Cardiac fibroblast (primary cell): ENCODE measurements at places on chromosomes 13 and 19.

DNA sequence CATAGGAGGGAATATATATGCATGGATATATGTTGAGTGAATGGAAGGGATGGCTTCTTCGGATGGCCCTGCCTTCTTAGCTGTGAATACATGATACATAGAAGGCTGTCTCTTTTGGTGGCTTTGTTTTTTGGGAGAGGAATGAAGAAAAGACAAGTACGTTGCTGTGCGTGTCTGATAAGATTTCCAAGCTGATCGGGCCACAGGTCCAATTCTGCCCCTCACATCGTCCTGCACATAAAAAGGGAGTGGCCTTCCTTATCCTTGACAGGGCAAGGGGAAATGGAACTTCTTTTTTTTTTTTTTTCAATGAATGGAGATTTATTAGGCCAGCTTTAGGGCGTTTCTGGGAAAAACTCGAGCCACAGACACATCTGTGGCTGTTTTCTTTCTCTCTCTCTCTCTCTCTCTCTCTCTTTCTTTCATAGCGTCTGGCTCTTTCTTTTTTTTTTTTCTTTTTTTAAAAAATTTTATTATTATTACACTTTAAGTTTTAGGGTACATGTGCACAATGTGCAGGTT, 103.8 kb upstream of the SPATA13 start:
- no peak for DNase-seq

GRCh38 chr19:50992666-50993035, 8.8 kb downstream of the KLK8 start:
- DNase-seq: no peak

DNA sequence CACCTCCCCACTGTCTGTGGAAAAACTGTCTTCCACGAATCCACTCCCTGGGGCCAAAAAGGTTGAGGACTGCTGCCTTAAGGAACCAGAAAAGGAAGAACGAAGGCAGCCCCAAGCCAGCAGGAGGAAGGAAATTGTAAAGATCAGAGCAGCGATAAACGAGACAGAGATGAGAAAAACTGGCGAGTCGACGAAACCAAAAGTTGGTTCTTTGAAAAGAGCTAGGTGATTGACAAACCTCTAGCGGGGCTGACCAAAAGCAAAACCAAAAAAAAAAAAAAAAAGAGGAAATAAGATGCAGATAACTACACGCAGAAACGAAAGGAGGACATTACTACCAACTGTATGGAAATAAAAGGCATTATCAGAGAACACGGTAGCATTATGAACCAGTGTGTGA, 76.9 kb downstream of the GADD45B start:
- peak; percentile 27 for DNase-seq

DNA sequence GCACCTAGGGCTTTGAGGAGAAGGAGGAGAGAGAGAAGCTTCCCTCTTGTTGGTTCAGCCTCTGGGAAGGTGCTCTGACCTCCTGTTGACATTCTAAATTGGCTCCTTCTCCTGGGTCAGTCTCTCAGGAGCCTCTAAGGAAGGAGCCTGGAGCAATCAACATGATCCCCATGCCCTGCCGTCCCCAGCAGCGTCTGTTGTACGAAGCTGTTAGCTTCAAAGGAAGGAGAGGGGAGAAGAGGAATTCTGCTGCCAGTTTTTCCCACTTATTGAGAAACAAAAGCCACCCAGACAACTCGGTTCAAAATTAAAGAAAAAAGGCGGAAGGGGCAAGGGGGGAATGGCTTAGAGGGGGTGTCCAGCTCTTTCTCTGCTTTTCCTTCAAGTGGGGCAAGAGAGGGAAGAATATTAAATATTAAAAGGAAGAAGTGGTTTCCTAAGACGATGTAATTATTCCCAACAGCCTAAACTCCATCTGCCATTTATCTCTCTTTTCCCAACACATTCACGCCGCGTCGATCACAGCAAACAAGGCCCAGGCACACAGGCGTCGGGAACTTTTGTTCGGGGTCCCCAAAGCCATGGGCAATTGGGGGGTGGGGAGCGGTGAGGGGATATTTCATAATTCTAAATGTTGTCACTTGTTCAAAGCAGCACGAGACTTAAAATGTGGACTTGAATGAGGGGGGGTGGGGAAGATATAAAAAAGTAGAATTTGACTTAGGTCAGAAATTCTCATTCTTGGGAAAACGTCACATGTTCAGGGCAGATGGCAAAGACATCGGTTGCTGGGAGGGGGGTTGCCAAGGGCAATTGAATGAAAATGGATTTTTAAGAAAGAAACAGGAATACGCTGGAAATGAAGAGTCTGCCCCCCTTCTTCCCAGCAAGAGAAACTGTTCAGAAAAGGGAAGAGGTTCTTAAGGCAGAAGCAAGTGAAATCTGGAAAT, 116.8 kb upstream of the CACNA1A start:
- no peak for DNase-seq

DNA sequence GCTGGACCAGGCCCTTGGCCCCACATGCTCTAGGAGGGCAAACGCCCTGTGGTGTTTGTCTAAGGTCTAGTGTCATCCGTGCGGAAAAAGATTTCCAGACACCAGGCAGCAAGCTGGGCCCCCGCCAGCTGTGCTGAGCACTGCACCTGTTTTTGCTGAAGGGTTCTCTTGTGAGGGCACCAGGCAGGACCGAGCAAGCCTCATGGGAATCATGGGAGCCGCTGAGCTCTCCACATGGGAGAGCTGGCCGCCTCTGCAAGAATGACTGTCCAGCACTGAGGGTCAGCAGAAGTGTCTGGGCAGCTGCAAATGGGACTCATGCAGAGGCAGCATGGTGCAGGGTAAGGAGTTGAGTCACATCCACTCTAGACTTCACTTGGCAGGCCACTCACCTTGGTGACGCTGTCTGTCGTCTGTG, 12.0 kb downstream of the B3GNT8 start:
- DNase-seq: no peak
